ENCODE measurements at places on chromosomes 2 and 18.

DNA sequence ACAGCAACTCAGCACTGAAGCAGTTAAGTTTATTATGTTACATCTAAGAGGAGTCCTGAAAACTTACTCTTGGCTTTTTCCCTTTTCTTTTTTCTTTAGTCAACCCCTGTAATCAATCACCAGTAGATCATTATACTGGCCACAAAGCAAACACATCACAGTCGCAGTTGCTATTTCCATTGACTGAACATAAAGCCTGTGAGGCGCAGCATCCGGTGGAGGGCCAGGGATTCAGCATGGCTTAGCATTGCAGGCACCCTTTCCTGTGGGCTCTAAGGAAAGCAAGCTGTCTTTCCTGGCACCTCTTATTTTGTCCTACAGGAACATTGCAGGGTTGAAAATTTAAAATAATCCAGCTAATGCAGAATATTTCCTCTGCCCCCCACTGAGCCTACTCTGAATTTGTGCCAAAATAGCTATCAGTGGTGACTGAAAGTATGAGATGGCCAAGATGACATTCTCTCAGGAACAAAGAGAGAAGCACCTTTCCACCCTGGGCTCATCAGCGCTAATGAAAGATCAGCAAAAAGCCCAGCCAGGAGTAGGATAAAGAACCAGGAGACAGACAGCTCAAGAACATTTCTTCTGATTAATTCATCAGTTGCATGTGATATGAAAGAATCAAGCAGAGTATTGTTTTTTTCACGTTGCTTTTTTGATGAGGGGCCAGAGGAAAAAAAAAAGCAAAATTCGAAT lies 85.3 kb upstream of the SULT1C3 start:
- DNase-seq, result no peak

DNA sequence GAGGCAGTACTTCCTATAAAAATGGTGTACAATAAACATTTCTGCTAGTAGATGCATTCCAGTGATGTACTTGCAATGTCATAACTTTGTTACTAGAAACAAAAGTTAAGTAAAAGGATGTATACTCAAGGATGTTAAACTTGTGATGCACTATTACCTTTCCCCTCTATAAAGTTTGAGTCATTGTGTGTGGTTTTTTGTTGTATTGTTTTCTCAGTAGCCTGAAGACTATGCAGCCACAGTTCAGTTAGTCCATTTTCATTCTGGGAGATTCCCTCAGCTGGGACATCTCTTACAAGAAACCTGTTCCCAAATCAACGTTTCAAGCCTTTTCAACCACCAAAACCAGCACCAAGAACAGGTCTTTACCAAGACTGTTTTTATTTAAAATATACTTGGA lies 5.6 kb downstream of the ATP5MC3 start:
- no peak for DNase-seq

GRCh38 chr2:70668432-70668831 lies 99.6 kb downstream of the ADD2 start:
- no peak for DNase-seq

DNA sequence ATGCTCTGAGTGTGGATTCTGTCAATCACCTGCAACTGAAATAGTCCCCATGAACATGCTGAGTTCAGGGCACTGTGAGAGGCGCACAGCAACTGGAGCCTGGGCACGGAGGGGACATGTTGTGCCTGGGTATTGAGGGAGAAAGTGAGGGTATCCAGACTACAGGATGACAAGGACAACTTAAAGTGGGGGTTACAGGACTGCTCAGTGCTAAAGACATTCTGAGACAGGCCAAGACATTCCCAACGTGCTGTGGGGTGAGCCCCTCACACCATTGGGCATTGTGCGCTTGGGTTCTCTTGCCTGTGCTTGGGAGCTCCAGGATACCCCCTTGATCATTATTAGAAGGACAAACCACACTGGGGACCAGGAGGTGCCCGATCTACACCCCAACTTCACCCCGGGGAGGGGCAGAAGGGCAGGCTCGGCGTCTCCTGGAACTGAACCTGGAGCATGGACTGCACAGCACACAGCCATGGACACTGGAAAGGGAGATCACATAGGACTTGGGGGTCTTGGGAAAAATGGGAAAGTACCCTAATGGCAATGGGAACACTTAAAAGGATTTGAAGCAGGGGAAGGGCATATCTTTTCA lies 72.5 kb upstream of the HDAC4 start:
- no peak for DNase-seq

GRCh38 chr2:112031473-112032223 lies 23.4 kb upstream of the TMEM87B start:
- DNase-seq, result no peak

GRCh38 chr2:112811276-112811831 lies 25.2 kb downstream of the IL1B start:
- no peak for DNase-seq

- DNase-seq, result no peak
Observed at GRCh38 chr2:44200011-44200410, 31.3 kb downstream of the PPM1B start.

DNA sequence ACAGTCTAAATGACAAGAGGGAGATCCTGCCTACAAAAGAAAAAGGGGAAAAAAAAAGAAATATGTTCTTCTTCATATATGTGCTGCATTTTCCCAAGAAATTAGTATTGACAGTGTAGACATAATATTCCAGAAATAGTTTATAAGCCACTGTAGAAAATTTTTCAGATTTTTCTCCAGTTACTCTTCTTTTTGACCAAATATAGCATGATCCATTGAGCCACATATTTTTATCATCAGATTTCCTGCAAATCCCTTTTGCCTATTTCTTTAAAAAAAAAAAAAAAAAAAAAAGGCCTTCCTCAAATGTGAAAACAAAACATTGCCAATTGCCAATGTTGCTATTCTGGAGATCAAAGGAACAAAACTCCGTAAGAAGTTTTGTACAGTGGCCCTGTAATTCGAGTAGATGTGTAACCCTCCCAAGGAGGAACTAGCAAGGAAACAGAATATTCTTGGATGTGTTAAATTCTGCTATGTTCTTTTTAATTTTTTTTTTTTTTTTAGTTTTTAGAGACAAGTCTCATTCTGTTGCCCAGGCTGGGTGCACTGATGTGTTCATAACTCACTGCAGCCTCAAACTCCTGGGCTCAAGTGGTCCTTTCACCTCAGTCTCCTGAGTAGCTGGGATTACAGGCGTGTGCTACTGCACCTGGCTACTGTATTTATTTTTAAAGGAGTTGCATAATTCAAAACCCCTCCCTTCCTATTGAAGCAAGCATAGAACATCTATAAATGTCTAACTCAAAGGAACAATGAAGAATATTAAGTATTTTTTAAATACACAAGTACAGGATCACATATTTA lies 12.5 kb upstream of the CABYR start:
- no peak for DNase-seq

GRCh38 chr2:25672494-25673299 lies 680 bp downstream of the DTNB start:
- peak; percentile 75 for DNase-seq

GRCh38 chr2:105781274-105781978 lies 36.7 kb downstream of the NCK2 start:
- no peak for DNase-seq

GRCh38 chr18:77114415-77115191 lies 18.0 kb downstream of the MBP start:
- no peak for DNase-seq

- no peak for DNase-seq
Observed at GRCh38 chr18:13710414-13710831, 15.9 kb downstream of the FAM210A start.

GRCh38 chr2:160513120-160513519 lies 19.5 kb upstream of the RBMS1 start:
- DNase-seq, result no peak

DNA sequence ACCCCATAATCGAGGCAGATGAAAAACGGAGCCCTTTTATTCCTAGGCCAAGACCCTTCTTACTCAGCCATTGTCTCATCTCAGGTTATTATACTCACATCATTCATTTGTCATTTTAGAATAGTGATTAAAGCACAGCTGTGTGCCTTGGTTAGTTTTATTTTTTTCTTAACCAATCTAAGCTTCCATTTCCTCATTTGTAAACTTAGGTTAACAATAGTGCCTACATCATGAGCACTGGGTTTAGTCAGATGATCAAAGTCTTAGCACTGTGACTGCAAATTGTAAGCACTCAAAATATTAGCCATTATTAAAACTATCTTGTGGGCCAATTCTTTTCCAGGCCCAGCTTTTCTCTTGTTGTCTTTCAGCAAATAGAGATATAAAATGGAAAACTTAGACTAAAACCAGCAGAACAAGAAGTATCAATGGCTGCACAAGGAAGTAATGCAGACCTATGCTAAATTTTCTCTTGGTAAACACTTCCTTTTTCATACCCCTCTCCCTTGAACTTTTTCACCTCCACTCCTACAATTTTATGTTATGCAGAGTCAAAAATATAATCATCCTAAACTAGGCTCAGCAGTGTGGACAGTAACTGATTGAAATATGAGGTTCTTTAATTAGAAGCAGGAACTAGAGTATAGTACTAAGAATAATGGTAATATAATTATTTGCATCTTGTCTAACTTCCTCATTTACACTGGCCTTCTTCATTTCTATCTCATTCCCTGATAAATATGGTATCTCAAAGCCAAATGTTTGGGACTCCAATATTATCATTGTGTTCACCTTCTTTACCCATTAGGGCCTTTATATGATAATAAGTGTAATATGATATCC lies 21.5 kb upstream of the GALNT3 start:
- no peak for DNase-seq

Measured in CD4-positive, alpha-beta T cell treated with Interleukin-21 for 1 hour (primary cell).